ENCODE measurements at places on chromosomes 3 and 15.

GRCh38 chr15:78291698-78292097 is 7.7 kb downstream of the SKIC8 start:
- DNase-seq: no peak

DNA sequence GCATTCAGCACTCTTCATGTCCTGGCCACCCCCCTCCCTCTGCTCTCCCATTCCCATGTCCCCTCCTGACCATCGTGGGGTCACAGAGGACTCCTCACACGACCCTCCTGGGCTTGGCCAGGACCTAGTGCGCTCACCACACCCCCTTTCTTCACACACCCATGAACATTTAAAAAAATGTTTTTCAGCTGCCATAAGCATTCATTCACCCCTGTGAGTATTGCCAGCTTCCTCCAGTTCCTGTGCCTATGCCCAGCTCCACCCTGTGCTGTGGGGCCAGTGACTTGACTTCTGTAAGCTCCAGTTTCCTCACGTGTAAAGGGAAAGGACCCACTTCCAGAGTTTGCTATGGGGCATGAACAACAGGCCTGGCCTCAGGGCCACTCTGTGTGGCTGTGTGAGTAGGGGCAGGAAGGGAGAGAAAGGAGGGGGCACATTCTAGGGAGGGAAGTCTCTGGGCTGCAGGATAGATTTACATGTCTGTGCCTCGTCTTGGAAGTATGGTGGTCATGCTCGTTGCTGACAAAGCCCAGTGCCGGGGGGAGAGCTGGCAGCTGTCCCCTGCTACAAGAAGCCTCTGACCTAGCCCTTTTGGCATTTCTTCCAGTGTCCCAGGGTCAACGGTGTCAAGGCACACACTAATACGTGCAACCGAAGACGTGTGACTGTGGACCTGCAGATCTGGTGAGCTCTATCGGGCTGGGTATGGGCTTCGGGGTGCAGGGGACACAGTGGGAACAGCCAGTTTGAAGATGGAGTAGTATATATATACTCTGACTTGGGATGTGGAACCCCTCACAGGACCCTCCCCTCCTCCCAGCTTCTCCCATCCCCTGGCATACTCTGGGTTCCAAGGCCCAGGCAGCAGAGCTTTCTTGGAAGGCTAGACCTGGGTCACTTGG is 22.8 kb downstream of the ESYT3 start:
- DNase-seq: no peak

- DNase-seq: no peak
These were observed 622 bp upstream of the PLSCR1 start for GRCh38 chr3:146544929-146545528.

- no peak for DNase-seq
These were observed 51.9 kb downstream of the ZBTB20 start for GRCh38 chr3:115095236-115095635.

- DNase-seq: no peak
These were observed 12.4 kb downstream of the SNX33 start for GRCh38 chr15:75659928-75660645.

DNA sequence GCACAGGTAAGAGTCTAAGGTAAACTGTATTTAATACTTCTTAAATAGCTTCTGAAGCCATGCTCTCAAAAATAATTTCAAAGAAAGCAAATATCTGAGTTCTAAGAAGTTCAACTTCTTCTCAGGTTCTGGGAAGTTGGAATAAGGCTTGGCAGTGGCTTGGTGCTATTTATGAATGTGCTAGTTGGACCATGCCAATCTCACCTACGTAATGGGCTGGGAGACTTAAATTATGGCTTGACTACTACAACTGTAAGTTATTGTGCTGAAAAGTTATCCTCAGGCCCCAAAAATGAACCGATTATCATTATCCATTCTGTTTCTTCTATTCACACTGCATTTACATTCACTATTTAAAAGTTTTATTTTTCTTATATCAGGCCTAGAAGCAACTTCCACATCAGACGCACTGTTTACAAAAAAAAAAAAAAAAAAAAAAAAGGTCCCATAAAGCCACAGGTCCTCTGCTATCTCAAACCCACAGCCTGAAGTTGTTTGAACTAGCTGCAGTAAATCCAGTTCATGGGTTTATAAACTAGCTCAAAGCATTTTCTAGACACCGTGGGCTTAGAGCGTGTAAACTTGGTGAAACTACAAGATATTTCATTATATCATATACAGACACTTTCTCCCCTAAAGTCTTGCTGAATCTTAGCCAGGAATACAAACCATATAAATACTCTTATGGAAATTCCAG is 3.4 kb downstream of the LRIG1 start:
- DNase-seq: no peak

DNA sequence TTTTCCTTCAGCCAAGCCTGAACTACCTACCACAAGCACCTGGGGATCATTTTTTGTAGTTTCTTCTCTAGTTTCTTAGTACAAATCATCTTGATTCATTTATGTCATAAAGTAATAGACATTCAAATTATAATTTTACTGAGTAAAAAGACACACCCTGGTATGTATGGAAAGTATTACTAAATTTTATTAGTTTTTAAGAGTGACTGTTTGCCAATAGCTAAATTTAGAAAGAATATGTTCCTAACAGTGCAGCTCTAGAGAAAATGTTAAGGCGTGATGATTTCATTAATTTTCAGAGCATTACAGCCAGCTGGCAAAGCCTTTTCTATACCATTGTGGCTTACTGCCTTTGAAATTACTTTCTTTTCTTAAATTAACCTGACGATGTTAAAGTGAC is 612.0 kb upstream of the KCNMB2 start:
- DNase-seq: no peak

- DNase-seq: no peak
These were observed 83.2 kb downstream of the GADL1 start for GRCh38 chr3:30811151-30811795.

DNA sequence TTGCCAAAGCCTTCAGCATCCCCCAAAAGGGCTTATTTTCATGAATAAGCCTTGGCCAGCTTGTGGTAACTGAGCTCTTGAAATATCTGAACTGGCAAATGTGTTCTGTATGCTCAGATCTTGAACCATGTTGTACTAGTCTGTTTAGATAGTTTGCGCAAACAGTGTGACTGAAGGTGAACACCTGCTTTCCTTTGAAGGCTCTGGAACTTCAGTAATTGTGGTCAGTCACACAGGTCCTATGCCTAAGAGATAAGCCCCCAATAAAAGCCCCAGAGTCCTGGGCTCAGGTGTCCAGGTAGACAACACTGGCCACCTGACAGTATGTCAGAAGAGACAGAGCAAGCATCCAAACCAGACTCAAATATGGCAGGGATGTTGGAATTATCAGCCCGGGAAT is 5.4 kb downstream of the TUBGCP5 start:
- no peak for DNase-seq

DNA sequence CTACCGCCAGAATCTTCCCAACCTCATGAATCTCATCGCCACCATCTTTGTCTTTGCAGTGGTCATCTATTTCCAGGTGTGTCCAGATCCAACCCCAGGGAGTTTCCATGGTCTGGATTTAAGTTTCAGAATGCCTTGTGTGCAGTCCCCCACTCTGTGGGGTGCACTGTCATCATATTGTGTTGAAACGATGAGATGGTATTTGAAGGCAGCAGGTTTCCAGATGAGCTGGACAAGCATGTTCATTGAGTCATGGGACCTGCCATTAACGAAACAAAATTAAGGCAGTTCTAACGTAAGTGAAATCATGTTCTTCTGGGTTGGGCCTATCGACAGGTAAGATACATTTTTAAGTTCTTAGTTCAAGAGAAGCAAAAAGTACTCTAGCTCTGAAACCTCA is 12.7 kb downstream of the SEC61A1 start:
- no peak for DNase-seq

- DNase-seq: no peak
These were observed 5.7 kb downstream of the SLC6A20 start for GRCh38 chr3:45790596-45790995.

GRCh38 chr3:34213478-34213877 is 415.0 kb downstream of the PDCD6IP start:
- no peak for DNase-seq

GRCh38 chr15:36666228-36666905 is 86.9 kb downstream of the CDIN1 start:
- no peak for DNase-seq

DNA sequence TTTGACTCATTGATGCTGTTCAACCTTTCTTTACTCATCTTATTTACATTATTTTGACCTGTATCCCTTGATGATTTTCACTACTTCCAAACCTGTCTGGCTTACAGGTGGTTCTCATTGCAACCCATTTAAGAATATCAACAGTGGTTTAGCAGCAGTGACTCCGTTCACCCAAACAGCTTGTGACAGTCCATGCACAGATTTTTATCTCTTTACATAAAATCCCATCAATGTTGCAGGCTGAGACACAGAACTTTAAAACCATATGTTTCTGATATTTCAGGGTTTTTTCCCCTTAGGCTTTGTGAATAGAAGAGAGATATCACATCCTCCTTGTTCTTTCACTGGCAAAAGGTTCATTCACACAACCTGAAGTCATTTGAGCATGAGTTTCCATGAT is 149.1 kb upstream of the CDIN1 start:
- DNase-seq: no peak

DNA sequence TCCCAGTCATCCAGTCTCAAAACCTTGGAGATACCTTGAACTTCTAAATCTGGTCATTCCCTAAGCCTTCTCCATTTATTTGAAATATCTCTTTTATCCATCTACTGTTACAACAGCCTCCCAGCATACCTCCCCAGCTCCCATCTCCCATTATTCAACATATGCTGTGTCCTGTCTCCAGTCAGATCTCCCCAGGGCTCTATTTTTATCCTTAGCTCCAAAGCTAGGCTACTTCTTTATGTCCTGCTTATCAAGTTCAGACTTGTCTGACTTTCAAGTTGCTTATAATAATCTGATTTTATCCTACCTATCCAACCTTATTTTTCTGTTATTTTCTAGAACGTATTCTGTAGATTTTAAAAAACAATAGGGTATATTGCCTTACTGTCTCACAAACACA is 44.2 kb downstream of the IQGAP1 start:
- DNase-seq: no peak

GRCh38 chr15:27705056-27705455 is 394.1 kb downstream of the OCA2 start:
- no peak for DNase-seq

GRCh38 chr3:189710620-189711402 is 79.6 kb downstream of the TP63 start:
- DNase-seq: no peak

DNA sequence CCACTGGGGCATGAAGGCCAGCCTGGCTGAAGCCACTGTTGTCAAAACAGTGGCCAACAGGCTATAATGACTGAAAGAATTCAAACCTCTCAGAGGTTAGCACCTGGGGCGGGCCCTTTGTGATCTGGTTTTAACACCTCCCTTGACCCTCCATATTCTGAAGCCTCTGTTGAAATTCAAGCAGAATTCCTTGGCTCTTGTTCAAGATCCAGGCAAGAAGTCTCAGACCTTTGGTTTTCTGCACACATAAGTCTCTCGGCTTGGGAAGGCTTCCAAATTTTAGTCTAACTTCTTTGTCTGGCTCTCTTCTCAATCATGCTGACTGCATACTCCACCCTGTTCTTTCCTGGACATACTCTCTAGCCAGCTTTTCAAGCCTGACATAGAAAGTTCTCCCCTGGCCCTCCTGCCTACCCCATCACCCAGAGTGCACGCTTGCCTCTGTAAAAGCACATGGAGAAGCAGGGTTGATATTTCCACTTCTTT is 144.5 kb downstream of the PDZRN3 start:
- no peak for DNase-seq

DNA sequence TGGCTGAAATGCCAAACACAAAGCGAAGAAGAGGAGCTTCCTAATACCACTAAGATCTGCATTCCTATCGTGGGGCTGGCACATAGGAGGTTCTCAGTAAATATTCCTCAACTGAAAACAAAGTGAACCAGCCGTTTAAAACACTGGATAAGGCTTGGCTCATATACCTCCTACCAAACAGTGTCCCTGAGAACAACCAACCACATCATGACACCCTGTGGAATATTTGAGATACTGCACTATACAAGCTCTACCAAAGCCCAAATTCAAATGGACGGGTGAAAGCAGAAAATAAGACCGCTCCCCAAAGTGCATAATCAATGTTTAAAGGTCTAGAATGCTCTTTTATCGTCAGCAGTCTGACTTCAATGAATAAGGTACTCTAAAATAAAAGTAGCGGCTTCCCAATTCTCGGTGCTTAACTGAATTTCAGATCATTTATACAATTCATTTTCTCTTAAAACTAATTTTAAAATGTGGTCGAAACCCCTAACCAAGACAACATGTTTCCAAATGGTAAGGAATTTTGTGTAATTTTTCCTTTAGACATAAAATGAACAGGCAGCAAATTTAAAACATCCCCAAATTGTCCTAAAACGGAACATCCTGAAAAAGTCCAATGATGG is 425.8 kb downstream of the ERC2 start:
- DNase-seq: no peak

DNA sequence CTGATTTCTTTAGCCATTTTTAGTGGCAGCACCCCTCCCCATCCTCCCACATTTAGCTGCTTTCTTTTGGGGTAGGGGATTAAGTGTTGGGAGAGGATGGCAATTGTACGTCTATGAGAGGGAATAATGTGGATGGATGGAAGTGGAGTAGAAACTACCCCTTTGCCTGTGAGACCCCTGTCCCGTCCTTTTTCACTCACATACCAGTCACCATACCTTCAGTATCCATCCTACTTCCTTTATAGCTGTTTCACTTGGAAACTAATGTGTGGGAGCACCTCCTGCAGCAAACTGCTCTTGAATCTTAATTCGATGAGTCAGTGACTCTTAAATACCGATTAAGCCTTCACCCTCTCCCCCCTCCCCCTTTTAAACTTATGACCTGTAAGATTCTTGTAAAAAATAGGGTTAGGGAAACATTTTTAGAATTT is 730 bp downstream of the SPRED1 start:
- DNase-seq: no peak

GRCh38 chr3:133187870-133188379 is 149.7 kb downstream of the TMEM108 start:
- DNase-seq: no peak

DNA sequence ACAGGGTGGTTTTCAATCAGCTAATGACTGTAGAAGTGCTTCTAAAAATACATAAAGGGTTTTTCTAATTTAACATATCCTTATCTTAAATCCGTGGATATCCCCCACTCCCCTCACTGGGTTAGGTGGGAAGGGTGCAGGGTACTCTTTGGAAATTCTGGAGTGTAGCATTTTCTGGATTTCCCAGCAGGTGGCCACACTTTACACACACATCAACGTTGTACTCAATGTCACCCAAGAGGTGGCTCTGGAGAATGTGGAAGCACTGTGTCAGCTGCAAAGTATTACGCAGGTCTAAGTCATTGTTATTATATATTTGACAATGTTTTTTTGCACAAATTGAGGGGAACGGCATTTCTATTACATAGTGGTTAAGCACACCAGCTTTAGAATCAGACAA is 168.8 kb downstream of the CHDH start:
- no peak for DNase-seq

All from stimulated activated CD8-positive, alpha-beta memory T cell treated with anti-CD3 and anti-CD28 coated beads, Interleukin-2, amount 100 ng/mL, for 48 hours (primary cell).